ENCODE measurements at places on chromosomes 1 and 21.

DNA sequence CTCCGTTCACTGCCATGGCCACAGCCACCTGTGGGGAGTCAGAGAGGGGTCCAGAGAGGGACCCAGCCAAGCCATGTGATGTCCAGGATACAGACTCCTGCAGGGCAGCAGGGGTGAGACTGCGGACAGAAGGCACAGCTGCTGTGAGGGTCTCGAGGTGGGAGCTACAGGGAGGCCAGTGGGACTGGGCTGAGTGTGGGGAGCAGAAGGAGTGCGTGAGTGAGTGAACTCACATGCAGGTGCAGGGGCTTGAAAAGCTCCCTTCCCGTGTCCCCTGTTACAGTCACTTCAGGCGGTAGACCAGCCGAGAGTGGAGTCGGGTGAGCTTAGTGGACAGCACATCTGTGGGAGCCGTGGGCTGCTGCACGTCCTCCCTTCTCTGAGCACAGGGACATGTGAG lies 42.4 kb downstream of the S100B start:
- DNase-seq, result no peak

GRCh38 chr21:38139380-38140168 lies 117.2 kb upstream of the KCNJ15 start:
- no peak for DNase-seq

DNA sequence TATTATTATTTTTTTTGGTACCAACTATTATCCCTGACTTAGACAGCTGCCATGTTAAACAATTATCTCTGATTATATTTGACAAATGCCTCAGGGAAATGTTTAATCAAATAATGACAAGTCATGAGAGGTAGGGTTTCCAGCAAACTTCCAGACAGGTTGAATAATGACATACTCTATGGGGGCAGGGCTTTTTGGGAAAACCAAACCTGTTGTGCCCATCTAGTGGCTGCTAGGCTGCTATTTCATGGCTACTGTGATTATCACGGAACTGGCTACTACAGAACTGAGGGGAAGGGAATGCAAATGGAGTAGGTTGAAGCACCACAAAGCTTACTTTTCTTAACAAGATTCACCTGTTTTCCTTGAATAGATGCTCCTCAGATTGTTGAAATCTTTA lies 77.6 kb downstream of the DUSP10 start:
- no peak for DNase-seq

GRCh38 chr1:31243501-31244286 lies 4.0 kb upstream of the NKAIN1 start:
- no peak for DNase-seq

DNA sequence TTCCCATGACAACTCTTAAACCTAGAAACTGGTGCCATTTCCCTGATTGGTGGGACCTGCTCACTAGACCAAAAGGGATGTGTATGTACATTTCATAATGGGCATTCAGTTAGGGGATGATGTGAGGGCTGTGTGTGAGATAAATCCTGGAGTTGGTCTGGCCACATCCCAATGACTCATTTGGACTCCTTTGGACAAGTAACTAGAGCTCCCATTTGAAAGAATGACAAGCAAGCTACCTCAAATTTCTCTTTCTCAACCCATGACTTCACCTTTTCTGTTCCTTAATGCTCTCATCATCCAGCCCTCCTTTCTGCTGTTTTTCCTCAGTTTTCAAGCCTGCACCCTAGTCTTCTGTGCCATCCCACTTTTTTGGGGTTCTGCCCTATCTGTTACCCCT lies 27.9 kb downstream of the EBNA1BP2 start:
- no peak for DNase-seq

DNA sequence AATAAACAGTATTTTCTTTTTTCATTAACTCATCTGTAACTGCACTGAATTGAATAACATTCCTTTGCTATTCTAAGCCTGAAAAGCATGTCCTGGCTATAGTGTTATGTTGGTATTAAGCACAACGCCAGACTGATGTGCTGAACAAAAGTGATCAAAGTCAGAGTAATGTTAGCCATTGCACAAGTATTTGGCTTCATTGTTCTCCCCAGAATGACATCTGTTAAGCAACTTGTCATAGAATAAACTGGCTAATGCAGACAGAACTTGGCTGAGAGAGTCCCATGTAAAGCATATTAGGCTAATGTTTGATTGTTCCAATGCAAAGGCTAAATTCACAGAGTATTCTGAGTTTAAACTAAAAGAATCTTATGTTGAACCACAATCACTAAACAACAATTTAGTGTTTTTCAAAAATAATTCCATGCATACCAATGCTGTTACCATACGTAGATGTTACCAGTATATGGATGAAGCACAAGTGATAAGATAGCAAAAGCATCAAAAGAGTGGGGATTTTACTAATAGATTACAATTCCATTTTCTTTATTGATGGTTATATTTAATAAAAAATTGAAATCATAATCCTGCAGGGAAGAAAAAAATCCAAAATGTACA lies 235.3 kb upstream of the DMRTA2 start:
- DNase-seq, result no peak

GRCh38 chr1:243642936-243643335 lies 207.1 kb downstream of the AKT3 start:
- DNase-seq, result no peak

DNA sequence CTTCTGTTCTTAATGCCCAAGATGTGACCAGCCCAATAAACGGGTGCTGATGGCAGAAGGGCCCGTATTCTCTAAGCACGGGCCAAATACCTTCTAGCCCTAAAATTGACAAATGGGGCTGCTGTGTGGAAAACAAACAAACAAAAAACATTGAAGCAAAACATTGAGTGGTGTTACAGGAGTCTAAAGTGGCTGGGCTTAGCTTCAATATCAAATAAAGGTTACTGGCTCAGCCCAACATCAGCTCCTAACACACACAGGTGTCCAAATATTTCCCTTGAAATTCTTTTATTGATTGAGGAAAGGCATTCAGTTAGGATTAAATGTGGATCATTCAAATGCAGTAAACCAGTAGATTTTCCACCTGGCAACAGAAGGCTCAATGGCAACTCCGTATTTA lies 13.3 kb upstream of the TTF2 start:
- DNase-seq, result no peak

GRCh38 chr1:70043804-70044203 lies 161.6 kb downstream of the LRRC40 start:
- DNase-seq, result no peak

- no peak for DNase-seq
Observed at GRCh38 chr21:28480470-28480869, 512.2 kb downstream of the LTN1 start.

DNA sequence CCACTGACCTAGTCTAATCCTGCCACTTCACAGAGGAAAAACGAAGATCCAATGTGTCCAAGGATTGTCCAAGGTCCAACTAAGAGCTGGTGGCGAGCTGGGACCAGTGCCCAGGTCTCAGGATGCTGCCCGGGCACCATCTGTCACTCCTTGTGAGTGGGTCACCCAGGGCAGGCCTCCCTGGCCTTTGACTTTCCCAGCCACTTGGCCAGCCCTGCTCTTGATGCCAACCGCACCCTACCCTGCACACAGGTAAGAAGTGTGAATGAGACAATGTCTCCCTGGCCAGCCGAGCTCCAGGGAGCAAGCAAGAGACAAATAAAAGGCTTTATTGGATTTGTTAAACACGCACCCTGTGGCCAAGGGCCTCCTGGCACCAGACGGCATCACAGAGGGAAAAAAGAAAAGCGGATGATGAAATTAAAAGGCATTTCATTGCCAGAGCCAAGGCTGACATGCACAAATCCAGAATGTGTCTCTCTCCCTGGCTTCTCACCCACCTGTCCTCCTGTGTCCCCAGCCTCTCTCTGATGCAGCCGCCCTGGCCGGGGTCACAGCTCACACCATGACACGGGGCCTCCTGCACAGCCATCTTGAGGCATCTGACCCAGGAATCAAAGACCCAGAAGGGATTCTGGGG lies 72.8 kb downstream of the CAMK2N1 start:
- DNase-seq, result no peak

DNA sequence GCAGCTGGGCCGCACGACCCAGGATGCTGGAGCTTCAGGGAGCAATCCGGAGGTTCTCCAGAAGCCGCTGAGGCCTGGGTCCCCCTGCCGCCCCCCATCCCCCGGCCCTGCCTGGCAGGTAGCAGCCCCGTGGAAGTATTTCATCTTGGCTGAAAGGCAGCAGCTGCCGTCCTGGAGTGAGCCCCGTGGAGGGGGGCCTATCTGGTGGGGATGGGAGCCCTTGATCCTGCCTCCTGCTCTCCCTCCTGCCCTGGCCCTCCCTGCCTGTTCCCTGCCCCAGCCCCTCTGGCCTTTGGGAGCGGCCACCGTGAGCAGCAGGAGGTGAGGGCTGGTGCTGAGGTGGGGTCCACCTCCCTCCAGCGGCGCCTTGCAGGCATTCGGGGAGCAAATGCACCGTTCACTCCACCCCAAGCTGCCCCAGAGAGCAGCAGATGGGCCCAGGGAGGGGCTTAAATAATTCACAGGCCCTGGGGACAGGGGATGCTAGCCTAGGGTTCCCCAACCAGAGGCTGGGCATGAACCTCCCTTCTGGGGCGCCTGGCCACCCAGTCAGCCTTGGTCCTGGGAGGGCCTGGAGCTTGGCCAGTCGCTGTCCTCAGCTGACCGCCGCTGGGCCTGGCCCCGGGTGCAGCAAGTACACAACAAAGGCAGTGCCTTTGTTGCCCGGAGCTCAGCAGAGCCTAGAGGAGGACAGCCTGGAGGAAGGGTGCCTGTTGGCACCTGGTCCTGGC lies 23.7 kb upstream of the PLCH2 start:
- no peak for DNase-seq

- DNase-seq, result no peak
Observed at GRCh38 chr1:2974701-2975301, 46.5 kb upstream of the ACTRT2 start.

DNA sequence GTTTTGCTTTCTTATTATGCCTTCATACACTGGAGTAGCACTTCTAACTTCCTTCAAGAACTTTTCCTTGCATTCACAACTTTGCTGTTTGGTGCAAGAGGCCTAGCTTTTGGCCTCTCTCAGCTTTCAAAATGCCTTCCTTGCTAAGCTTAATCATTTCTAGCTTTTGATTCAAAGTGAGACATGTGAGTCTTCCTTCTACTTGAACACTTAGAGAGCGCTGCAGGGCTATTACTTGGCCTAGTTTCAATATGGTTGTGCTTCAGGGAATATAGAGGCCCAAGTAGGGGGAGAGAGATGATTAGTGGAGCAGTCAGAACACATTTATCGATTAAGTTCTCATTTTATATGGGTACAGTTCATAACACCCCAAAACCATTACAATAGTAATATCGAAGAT lies 12.4 kb downstream of the ANGEL2 start:
- no peak for DNase-seq

GRCh38 chr1:103561643-103562395 lies 9.6 kb upstream of the AMY2B start:
- DNase-seq, result no peak

DNA sequence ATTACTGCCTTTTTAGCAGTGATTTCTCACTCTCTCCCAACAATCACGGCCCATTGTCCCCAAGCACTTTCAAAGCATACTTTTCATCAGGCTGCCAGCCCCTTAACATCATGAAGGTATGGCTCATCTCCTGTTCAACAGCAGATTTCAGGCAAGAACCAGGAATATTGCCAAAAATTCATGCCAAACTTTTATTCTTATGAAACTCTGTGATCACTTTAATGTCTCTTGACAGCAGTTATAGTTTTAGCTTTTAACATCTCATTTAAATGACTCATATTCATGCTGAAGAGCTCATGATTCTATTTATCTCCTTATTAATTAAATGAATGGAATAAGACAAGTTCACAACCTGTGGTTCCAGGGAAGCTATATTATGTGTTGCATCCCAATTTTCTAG lies 235.1 kb downstream of the GRIK1 start:
- no peak for DNase-seq

DNA sequence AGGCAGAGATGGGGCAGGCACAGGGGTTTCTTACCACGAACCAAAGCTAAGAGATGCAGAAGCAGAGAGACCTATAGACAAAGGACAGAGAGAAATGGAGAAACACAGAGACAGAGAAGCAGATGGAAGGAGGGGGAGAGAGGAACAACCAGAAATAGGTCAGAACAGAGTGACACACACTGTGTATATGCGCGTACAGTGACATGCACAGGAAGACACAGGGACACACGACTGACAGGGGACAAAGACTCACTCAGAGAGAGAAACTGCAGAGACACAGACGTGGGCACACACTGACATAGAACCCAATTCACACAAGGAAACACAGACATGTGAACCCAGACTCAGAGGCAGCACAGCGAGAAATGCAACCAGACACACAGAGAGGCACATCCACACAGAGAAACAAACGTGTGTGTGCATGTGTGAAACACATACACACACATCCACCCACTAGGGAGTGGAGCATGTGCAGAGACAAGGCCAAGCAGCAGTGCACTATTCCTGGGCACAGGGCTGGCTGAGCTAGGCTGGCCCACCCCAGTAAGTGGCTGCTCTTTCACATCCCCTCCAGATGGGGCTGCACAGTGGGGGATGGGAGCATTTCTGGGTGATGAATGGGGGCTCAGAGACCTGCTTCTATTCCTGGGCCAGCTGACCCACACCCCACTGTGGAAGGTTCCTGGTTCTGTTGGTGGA lies 123.4 kb upstream of the CSF3R start:
- no peak for DNase-seq

GRCh38 chr1:237166086-237166485 lies 124.1 kb downstream of the RYR2 start:
- no peak for DNase-seq

GRCh38 chr21:34526618-34527290 lies 14.7 kb upstream of the KCNE1 start:
- no peak for DNase-seq

GRCh38 chr1:91555074-91555730 lies 54.6 kb downstream of the CDC7 start:
- DNase-seq, result no peak

- no peak for DNase-seq
Observed at GRCh38 chr1:197356723-197357533, 88.9 kb downstream of the CRB1 start.

DNA sequence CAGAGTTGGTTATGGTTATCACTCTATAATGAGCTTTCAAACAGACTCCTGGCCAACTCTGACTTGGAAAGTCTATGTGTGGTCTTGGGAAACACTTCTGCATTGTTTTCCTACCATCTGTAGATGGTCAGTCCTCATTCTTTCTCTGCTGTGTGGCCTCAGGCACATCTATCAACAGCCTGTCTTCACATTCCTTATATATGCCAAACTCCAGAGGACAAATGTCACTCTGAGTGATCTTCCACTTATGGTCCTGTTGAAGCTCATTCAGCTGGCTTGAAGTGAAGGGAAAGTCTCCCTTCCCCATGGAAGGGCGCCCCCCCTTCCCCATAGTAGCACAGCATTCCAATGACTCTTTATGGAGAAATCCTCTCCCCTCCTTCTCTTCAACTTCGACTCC lies 58.7 kb downstream of the VANGL2 start:
- no peak for DNase-seq

DNA sequence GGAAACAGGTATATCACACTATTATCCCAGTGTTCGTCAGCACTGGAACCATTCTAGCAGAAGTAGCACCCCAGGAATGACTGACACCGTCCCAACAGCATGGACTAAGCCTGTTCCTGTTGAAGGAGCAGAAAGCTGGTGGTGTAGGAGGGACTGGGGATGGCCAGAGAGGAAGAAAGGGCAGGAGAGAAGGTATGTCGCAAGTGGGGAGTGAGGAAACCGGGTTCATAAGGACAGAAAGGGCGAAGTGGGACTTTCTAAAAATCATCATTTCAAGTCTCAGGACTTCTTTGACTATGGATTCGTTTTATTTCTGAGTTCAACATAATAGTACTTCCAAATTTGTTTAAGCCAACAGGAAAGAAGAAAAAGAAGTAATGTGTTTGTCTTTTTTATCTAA lies 19.7 kb upstream of the MX1 start:
- DNase-seq, result no peak
